Myocyte (in vitro differentiated cells): ENCODE measurements at places on chromosomes 5 and 9. TPM values are rescaled to one million over a fixed set of nuclear protein-coding genes. Genes with fewer than 3 reads are reported as not detected.

The SLC45A2 gene
- 0.05 and 0.37 TPM in 2 replicates for total RNA-seq

The CEP78 gene
- 10.0 and 11.3 TPM in 2 replicates for total RNA-seq

The FAM174A gene
- total RNA-seq: 57.3 and 76.0 TPM in 2 replicates

The TMC1 gene
- 0.40 TPM in 1 of 2 replicates, not detected in the other for total RNA-seq

The PCDHGA9 gene
- 0.88 and 1.7 TPM in 2 replicates for total RNA-seq

The EGFLAM gene
- 19.7 and 19.9 TPM in 2 replicates for total RNA-seq

The MARCHF3 gene
- 5.5 and 12.6 TPM in 2 replicates for total RNA-seq

The GNA14 gene
- 0.21 TPM in 1 of 2 replicates, not detected in the other for total RNA-seq

The ATOSB gene
- 56.6 and 58.7 TPM in 2 replicates for total RNA-seq

The PCDHB16 gene
- total RNA-seq: 13.5 and 14.7 TPM in 2 replicates

The FAM169A gene
- total RNA-seq: 3.0 and 3.2 TPM in 2 replicates

The CYFIP2 gene
- total RNA-seq: 5.5 and 5.6 TPM in 2 replicates

The NUTM2F gene
- total RNA-seq: not detected in 2 replicates

The CSF1R gene
- total RNA-seq: not detected in 2 replicates

The INSYN2B gene
- total RNA-seq: 0.24 and 0.26 TPM in 2 replicates

The SPATA31D4 gene
- total RNA-seq: not detected in 2 replicates

The PCDHA9 gene
- total RNA-seq: under 0.01 and 0.03 TPM in 2 replicates
